ENCODE measurements at places on chromosomes 6 and 20.

- DNase-seq = no peak
Observed at GRCh38 chr6:54156650-54157250, 45.5 kb downstream of the MLIP start.

GRCh38 chr6:32046450-32047083, 8.4 kb downstream of the CYP21A2 start:
- DNase-seq = peak; percentile 21

- DNase-seq = peak; percentile 27
Observed at GRCh38 chr6:38239719-38240451, 399.8 kb downstream of the BTBD9 start.

DNA sequence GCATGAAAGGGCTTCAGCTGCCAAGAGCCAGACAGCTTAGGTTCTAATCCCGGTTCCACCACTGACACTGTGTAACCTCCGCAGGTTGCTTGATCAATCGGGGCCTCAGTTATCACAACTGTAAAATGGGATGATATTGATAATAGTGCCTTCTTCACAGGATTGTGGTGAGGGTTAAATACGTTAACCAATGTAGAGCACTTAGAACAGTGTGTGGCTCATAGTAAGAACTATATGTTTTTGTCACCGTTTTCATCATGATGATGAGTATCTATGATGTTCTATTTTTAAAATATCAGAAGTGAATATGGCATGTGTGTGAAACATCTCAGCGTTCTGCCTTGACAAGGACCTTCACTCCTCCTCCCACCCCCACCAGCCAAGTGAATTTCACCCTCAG, 10.3 kb upstream of the MAPK13 start:
- DNase-seq = no peak

GRCh38 chr6:41781366-41781730, 766 bp downstream of the PRICKLE4 start:
- DNase-seq = no peak

- DNase-seq = no peak
Observed at GRCh38 chr20:4568361-4568959, 153.2 kb upstream of the PRND start.

DNA sequence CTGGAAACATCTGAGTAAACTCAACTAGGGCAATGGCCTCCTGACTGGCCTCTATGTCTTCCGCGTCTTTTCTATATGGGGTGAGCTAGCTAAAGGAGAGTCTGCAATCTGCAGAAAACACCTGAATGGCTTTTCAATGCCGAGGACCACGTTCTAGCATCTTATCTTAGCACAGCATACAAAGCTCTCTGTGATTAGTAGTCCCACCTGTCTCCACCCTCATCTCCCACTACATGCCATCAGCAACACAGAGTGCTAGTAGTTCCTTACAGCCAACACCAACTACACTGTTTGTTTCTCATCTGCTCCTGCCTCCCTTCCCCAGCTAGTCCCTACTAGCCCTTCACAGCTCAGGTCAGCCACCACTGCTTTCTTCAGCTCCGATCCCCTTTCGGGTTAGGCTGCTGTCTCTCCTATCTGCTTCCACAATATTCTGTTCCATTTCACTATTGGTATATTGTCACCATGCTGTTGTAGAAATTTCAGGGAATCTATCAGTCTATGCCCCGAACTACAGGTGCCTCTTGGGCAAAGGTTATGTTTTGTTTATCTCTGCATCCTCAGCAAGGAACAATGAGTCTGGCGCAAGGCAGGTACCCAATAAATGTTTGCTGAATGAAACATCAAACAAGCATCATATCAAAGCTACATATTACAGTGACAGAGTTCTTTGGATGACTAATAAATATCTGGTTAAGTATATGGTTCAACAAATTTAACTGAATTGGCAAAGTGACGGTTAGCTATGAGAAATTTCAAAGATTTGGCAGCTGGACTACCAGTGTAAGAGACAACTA, 12.2 kb downstream of the LYRM4 start:
- DNase-seq = no peak

DNA sequence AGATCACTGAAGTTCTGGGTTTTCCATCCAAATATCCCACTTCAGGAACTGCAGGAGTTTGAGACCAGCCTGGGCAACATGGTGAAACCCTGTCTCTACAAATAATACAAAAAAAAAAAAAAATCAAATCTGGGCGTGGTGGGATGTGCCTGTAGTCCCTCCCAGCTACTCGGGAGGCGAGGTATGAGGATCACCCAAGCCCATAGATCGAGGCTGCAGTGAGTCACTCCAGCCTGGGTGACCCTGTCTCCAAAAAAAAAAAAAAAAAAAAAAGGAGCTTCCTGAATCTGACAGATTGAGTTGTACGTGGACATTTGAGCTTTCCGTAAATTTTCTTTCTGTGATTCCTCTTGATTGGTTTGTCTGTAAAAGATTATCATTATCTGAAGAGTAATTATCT, 55.6 kb downstream of the TULP4 start:
- DNase-seq = no peak

- DNase-seq = peak; percentile 67
Observed at GRCh38 chr20:44720997-44721784, 6.0 kb downstream of the CCN5 start.

DNA sequence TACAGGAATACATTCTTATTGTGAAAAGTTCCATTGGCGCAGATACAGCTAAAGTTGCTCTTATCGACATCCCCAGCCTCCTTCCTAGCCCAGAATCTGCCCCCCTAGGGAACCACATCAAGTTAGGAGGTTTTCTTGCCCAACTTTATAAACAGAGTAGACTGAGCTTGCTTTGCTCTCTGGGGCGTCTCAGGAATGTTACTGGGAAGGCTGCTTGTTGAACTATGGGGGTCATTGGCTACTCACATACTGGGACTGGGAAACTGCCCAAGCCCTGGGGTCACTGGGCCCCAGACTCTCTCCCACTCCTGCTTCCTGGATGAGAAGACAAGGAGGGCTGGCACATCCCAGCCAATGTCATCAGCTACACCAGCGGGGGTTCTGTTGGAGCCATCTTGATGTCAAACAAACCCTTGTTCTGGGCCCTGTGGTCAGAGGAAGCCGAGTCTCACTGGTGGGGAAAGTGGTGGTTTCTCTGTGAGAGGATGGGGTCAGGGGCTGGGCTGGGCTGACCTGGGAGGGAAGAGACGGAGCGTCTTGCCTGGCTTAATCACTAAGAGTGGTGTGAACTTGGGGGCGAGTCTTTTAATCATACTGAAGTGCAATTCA, 26.0 kb downstream of the BPIFB4 start:
- no peak for DNase-seq

- DNase-seq = no peak
Observed at GRCh38 chr6:25041485-25042035, 105.8 kb upstream of the RIPOR2 start.

GRCh38 chr20:32316667-32317066, 39.2 kb downstream of the KIF3B start:
- DNase-seq = no peak

DNA sequence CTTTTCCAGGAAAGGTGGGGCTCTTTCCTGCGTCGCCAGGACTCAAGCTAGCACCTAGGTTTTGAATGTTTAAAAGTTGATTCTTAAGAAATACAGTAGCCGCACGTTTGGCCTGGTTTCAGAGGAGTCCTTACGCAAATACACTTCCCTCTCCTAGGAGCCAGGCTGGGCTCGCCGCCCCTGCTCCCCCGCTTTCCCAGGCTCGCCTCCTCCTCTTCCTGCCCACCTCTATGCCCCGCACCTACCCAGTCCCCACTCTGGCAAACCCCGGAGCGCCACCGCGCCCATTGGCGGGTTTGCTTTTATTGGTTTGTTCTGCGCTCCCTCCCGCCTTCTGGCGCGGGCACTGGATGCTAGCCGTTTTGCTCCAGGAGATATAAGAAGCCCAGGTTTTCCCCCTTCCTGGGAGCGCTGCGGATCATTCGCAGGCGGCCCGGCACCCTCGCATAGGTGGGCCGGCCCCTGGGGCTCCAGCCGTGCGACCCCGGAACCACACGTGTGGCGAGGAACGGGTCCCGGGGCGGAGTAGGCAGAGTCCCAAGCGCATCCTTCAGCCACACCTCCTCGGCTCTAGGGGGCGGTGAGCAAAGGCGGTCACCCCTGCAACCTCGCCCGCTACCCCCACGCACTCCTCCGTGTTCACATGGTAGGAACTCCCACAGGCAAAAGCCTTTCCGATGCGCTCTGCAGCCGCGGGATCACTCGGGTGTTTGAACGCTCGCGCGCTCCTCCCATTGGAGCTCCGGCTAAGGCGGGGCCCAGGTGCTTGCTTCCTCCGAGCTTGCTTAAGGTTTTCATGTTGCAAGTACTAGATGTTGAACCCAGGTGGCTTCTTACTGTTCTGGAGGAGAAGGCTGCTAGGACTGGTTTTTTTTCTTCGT, 119.0 kb downstream of the RTN4IP1 start:
- DNase-seq = peak; percentile 49

DNA sequence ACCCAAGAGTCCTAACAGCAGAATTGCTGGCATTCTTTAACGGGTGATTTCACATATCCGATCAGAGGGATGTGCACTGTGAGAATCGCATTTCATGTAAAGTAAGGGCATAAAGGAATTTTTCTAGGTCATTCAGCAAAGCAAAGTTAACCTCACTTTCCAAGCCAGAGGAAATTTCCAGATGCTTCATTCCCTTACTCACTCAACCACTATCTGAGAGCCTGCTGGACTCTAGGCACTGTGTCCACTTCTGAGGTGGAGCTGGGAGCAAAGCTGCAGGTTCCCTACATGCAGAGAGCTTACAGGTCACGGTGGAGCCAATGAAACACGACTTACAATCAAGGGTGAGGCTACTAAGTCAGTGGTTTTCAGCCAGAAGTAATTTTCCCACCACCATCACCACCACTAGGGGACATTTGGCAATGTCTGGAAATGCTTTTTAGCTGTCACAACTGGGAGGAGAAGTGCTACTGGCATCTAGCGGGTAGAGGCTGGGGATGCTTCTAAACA, 34.5 kb upstream of the TSHZ2 start:
- DNase-seq = peak; percentile 5

DNA sequence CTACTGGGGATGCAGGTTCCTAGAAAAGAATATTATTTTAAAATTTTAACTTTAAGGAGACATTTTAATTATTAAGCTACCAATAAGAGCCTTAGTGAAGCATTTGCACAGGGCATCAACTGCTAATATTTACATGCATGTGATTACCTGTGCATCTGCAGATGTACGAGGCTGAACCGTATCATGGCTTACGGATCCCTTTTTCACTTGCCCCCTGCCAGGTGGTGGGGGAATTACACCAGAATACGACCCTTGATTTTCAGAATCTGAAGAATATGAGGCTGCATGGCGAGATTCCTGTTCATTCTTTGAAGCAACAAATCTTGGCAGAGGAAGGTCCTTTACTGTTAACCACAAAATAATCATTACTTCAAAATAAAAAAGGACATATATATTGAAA, 42.7 kb downstream of the REPS1 start:
- DNase-seq = no peak

DNA sequence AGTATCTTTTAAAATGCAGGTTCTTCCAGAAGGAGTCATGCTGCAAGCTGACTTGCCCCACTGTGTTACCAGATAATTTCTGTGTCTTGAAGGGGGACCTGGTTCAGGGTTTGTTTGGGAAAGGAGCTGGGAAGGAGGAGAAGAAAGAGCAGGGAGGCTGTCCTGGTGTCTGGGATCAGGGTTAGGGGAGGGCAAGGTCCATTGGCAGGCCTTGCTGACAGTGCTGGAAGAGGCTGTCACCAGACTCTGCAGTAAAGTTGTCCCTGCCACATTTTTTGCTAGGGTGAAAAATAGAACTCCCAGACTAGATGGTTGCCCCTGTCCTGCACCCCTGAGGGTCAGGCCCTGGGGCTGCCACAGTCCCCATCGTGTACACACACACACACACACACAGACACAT, 14.9 kb downstream of the GLP1R start:
- DNase-seq = no peak
